Cardiac atrium fibroblast (primary cell): ENCODE measurements at places on chromosomes 7 and 10. TPM values are rescaled to one million over a fixed set of nuclear protein-coding genes. Genes with fewer than 3 reads are reported as not detected.

Gene GSTK1
- 126 and 130 TPM in 2 replicates for total RNA-seq

Gene SORCS3
- total RNA-seq = not detected in 2 replicates

Gene MSANTD7
- total RNA-seq = 10.3 and 15.1 TPM in 2 replicates

Gene BHLHA15
- total RNA-seq = 1.8 TPM in 1 of 2 replicates, not detected in the other

Gene FXYD4
- not detected in 2 replicates for total RNA-seq

Gene ENO4
- total RNA-seq = 0.16 TPM in 1 of 2 replicates, not detected in the other

Gene AKR1C4
- total RNA-seq = not detected in 2 replicates

Gene SOSTDC1
- not detected in 2 replicates for total RNA-seq

Gene INMT
- total RNA-seq = 195 and 197 TPM in 2 replicates

Gene GNA12
- total RNA-seq = 33.6 and 37.7 TPM in 2 replicates

Gene CFAP46
- 0.81 TPM in 1 of 2 replicates, not detected in the other for total RNA-seq

Gene ERVW-1
- not detected in 2 replicates for total RNA-seq

Gene MPP7
- total RNA-seq = 0.32 TPM in 1 of 2 replicates, not detected in the other
